ENCODE measurements at places on chromosomes 3 and 15.

DNA sequence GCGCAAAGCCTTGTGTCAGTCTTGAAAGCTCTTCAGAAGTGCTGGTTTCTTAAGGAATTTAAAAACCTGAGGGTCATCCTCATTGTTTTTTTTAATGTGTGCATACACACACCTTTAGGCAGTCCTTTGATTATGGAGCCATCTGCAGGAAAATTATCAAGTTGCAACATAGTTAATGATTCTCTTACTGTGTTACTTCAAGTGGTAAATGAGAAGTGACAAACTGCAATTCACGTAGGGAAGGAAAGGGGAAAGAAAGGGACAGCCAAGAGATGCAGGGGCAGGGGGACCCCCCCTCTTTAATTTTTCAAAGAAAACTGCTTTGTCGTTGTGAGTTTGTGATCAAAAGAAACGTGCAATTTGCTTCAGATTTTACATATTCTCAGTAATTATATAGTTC lies 162.4 kb upstream of the CGNL1 start:
- no peak for DNase-seq

GRCh38 chr3:143445118-143445517 lies 325.5 kb downstream of the CHST2 start:
- no peak for DNase-seq

DNA sequence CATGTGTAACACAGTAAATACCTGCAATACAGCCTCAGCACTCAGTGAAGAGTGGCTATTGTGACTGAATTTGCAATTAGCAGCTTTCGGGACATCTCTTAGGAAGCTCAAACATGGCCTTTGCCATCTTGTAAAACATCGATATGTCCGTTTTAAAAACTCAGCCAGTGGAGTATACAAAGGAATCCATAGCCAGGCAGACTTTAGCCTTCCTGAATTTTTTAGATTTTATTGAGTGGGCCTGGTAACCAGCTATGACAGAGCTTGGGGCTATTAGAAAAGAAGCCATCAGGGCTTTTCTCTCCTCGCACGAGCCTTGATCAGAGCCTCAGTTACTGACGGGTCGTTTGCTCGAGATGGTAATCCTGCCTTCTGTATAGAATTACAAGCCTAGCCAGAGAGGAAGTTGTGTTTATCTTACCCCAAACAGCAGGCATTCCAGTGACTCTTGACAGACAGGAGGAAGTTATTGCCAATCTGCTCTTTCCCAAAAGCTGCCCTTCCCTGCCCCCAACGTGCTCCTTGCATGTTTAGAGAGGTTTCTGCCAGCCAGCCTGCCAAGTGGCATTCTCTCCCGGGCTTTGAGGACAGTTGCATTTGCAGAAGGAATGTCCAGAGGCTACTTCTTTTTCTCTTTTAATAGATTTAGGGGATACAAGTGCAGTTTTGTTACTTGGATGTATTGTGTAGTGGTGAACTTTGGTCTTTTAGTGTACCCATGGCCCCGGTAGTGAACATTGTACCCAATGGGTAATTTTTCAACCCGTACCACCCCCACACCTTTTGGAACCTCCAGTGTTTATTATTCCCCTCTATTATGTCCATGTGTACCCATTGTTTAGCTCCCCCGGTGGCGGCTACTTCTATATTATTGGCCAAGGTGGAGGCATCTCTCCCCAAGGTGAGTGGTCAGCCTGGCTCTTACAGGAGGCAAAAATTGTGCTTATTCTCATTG lies 40.6 kb downstream of the ITPR1 start:
- DNase-seq, result no peak

- DNase-seq, result no peak
Measured at GRCh38 chr15:74696398-74696729, 540 bp upstream of the EDC3 start.

DNA sequence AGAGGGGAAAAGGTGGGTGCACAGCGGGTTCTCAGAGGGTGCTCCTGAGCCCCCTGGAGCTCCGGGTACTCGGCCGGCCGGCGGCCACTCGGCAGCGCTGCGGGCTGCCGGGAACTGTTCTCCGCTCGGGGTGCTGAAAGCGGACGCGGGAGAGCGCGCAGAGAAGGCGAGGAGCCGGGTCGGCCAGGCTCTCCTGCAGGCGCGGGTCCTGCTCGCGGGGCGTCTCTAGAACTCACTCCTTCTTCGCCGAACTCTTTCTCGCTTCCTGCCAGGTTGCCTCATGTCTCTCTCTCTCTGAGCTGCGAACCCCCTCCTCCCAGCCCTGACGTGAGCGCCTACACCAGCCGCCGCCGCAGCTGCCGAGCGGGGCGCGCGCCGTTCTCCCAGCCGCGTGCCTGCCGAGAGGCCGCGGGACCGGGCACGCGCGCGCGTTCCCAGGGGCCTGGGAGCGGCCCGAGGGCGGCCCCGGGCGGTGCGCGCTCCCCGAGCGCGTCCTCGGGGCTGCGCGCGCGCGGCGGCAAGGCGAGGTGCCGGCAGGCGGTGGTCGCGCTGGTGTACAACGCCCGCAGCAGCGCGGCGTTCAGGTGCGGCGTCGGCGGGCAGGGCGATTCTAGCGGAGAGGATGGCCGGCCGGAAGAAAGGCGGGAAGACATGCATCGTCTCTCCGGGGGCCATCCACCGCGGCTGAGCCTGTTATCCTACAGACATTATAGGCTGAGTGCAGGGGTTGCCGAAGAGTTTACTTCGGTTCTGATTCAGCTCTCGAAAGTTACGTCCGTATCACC lies at the start of gene PEX5L:
Gene PEX5L (minus strand): TSS at position 267 of the 785 bp plus-strand sequence. CDS start 338 bp downstream, outside the sequence.
- no peak for DNase-seq

DNA sequence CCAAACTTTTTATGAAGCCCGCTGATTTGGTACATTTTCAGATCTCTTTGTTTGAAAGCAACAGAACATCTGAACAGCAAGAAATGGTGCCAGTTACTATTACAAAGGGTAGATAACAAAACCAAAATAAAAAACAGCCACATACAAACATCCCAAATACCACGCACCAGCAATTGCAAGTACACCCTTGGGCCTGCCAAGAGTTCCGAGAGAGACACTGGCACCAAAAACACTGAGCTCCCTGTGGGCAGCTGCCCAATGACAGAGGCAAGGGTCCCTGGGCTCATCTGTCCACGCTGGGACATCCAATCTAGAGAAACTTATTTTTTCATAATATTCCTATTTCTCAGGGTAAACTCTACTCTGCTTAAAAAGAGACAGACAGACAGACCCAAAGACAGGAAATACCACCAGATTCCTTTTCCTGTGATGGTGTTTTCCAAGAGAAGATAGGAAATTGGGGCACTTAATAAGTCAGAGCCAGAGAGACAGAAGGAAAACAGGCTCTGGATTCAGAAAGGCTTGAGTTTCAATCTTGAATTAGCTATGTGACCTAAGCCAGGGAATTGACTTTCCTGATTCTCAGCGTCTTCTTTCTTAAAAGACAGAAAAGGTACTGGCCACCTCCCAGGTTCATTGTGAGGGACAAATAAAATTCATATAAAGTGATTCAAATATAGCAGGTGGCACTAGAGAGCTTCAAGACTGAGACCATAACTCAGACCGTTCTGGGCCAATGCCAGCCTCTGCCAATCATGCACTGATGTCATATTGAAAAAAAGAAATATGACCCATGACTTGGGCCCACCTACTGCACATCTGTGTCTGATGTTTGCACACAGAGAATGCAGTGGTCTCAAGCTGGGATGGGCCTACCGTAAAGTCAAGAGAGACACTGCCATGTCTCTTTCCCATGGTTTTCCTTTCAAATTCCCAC lies 61.3 kb downstream of the FOXP1 start:
- no peak for DNase-seq

DNA sequence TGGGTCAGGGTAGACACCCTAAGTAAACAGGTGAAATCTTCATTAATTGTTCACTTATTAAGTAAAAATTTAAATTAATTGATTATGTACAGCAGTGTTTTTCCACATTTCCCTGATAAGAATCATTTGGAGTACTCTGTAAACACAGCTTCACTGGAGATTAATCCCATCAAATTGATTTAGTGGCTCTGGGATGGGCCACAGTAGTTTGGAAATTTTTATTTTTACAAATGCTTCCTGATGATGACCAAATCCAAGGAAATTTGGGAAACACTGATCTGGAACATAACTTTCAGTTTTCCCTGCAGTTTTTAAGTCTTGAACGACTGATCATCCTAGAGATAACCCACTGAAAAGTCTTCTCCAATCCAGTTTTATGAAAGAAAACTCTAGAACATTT lies 18.8 kb upstream of the RPLP1 start:
- DNase-seq, result no peak

DNA sequence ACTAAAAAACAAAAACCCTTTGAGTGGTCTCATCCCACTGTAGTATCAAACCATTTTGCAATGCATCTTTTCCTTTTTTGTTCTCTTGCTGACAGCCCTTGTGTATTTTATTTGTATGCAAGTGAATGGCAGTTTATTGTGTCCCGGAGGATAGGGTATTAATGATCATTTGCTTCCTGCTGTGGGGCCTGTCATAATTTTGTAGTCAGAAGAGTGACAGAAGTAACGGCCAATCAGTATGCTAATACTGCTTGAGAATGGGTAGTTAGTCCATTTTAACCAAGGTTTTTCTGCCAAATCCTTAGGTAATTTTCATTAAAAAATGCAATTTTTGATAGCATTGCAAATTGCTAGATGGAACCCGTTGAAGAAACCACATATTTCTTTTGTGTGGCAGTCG lies 75.5 kb upstream of the PLSCR5 start:
- no peak for DNase-seq

DNA sequence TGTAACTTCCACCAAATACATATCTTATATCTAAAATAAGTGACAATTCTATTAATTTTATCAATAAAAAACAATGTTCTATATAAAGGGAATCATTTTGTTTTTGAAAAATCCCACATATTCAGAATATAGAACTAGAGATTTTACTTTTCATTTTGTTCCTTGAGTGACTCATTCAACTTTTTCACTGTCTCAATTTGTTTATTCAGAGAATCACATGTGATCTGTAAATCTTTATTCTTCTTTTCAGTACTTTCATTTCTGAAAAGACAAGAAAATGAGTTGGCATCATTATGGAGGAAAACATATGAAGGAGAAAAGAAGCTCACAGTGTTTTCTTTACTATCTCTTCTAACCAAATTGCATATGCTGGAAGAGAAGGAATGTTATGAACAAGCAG lies 35.0 kb downstream of the CIP2A start:
- DNase-seq, result no peak

DNA sequence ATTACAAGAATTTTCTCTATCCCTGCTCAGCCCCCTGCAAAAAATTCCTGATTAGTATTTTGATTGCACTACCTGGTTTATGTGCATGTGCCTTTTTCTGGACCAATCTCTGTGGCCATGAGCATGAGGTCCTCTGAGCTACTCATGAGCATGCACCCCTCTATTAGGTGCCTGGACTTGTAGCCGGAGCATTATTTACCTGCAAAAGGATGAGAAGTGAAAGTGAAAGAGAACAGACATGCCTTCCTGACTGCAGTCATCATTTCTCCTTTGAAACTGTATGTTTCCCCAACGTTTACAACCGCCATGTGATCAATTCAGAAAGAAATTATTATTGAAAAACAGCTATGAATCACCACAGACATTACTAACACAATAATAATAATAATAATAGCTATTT lies 1008.8 kb downstream of the ROBO2 start:
- DNase-seq, result no peak

DNA sequence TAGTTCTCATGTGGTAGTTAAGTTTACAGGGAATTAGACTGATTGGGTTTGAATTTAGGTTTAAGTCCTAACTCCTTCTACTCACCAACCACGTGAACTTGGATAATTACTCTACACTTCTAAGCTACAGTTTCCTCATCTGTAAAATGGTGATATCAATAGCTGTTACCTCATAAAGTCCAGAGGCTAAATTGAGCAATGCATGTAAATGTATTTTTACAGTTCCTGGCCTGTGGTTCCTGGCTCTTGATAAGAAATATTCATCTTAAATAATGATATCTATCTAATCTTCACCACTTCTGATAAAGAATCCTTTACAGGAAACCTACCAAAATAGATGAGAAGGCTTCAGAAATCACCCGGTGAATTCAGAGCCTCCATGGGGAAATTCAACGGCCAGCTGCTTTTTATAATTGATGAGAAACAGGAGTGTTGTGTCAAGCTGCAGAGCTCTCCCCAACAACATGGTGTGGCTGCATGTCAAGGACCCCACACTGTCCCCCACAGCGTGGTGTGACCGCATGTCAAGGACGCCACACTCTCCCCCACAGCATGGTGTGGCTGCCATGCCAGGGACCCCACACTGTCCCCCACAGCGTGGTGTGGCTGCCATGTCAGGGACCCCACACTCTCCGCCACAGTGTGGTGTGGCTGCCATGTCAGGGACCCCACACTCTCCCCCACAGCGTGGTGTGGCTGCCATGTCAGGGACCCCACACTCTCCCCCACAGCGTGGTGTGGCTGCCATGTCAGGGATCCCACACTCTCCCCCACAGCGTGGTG lies 80.8 kb upstream of the PEX5L start:
- DNase-seq, result no peak

DNA sequence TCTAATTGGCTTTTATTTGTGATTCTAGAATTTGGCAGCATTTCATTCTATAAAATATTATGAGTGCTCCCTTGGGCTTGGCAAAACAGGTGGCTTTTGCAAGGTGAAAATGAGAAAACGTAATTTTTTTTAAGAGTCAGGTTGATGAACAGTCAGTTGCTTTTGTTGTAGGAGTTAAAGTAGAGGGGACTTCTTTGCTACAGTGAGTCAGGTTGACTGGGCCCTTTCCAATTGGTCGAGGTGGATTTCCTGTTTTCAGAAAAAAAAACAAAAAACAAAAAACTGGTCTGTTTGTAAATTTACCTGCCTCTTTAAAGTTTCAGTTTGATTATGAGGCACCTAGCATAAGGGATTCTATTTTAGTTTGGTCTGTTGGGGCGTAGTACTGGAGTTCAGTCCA lies 1469.4 kb upstream of the GBE1 start:
- no peak for DNase-seq

DNA sequence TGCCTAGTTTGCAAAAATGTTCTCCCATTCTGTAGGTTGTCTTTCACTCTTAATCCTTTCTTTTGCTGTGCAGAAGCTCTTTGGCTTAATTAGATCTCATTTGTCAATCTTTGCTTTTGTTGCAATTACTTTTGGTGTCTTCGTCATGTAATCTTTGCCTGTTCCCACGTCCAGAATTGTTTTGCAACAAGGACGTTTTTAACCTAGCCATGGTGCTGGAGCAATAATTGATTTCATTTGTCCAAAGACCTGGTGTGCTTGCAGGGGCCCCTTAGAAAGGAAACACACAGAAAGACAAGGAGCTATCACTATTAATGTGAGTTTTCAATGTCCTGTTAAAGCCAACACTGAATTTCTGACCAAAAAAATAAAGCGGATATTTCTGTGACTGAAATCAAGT lies 89.1 kb upstream of the GALNT15 start:
- DNase-seq, result no peak

- no peak for DNase-seq
Measured at GRCh38 chr3:73448761-73449301, 175.9 kb downstream of the PDZRN3 start.

DNA sequence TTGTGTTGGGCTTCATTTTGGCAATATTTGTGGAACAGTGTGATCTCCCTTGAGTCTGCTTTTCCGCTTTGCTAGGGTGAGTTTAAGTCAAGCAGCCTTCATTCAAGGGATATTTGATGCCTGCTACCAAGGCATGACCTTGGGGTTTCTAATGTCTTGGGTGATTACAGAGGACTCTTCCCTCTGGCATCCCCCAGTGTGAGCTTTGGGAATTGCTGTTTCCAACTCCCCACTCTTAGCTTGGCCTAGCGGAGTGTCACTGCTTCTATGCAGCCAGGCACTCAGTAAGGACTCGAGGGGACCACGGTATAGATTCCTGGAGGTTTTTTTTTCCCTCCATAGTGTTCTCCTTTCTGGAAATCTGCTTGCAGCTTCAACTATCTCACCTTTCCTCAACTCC lies 21.1 kb downstream of the GCNT3 start:
- no peak for DNase-seq

Measured in GM04504 (cell line).